ENCODE measurements at places on chromosomes 11 and 22.
A peak's percentile ranks its signal among the peaks of the same experiment; 100 is the strongest.

- no peak for DNase-seq
These were observed 16.7 kb upstream of the CD44 start for GRCh38 chr11:35122308-35122707.

- DNase-seq = no peak
These were observed 55.5 kb downstream of the FAM76B start for GRCh38 chr11:95734009-95734572.

DNA sequence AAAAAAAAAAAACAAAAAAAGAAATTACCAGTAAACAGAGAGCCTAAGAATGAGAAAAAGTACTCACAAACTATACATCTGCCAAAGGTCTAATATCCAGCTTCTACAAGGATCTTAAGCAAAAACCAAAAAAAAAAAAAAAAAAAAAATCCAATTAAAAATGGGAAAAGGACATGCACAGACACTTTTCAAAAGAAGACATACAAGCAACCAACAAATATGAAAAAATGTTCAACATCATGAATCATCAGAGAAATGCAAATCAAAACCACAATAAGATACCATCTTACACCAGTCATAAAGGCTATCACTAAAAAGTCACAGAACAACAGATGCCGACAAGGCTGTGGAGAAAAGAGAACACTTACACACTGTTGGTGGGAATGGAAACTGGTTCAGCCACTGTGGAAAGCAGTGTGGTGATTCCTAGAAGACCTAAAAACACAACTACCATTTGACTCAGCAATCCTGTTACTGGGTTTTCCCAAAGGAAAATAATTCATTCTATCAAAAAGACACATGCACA, 18.3 kb downstream of the MS4A6A start:
- no peak for DNase-seq

DNA sequence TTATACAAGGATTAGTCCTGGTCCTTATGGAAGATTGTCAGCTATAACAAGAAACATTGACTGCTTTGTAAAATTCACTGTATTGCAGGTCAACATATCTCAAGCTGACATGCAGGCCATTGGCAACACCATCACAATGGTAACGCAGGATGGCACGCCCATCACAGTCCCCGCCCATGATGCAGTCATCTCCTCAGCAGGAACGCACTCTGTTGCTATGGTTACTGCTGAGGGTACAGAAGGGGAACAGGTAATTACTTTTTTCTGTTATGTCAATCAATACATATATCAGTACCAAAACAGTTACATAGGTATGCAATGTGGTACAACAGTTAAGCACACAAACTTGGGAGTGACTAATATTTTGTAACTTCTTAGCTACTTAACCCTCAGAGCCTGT, 55.3 kb downstream of the ZNF143 start:
- DNase-seq = no peak

GRCh38 chr11:107478922-107479321, 21.3 kb upstream of the CWF19L2 start:
- DNase-seq = no peak

DNA sequence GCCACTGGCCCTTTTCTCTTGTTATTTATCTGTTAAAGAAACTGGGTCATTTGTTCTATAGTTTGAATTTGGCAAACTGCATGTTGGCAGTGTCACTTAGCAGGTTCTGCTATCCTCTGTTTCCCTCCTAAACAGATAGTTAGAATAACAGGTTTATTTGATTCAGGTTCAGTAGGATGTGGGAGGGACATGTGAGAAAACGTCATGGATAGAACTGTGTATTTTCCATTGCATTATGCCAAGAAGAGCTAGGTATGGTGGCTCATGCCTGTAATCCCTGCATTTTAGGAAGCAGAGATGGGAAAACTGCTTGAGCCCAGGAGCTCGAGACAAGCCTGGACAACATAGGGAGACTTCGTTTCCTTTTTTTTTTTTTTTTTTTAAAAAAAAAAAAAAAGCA, 24.3 kb downstream of the PATL1 start:
- DNase-seq = no peak

- no peak for DNase-seq
These were observed 333.5 kb upstream of the PITPNB start for GRCh38 chr22:28252539-28252938.

- peak; percentile 6 for DNase-seq
These were observed 116.8 kb upstream of the NNMT start for GRCh38 chr11:114179234-114179941.

DNA sequence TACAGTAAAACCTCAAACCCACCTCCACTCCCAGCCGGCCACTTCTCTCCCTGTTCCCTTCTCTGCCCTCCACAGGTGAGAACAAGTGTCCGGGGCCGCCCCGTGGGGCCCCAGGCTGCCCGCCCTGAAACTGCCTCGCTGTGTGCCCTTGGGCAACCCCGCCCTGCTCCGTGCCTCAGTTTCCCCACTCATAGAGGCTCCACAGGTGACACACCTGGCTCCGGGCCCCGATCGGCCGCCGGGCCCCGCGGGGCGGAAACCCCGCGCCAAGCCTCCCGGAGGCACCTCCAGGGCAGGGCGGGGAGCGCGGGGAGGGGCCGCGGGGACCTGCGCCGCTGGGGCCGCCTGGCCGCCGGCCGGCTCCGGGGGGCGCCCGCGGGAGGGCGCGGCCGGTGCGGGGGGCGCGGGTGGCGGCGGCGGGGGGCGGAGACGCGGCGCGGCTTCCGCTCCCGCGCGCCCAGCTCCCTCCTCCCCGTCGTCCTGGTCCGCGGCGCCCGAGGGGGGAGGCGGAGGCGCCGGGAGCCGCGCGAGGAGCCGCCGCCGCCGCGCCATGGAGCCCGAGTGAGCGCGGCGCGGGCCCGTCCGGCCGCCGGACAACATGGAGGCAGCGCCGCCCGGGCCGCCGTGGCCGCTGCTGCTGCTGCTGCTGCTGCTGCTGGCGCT, at the start of gene LRP5:
LRP5 (plus strand) TSS at position 475 of the 663 bp plus-strand sequence; CDS start at position 599, 124 bp downstream.
- DNase-seq = peak; percentile 50

DNA sequence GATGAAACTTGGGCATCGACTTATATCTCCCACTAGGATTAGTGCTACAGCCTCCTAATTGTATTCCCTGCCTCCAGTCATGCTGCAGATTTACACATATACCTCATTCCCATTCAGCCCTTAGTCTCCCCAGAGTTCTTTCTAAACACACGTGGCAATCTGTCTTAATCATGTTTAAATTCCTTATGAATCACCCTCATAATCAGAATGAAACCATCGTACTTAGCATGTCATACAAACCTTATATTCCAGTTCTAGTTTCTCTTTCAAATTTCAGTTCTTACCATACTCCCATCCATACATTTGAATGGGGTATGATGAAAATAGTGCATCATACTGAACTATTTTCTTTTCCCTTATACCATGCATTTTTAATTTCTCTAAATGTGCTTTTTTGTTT, 6.0 kb upstream of the OR10A2 start:
- no peak for DNase-seq

DNA sequence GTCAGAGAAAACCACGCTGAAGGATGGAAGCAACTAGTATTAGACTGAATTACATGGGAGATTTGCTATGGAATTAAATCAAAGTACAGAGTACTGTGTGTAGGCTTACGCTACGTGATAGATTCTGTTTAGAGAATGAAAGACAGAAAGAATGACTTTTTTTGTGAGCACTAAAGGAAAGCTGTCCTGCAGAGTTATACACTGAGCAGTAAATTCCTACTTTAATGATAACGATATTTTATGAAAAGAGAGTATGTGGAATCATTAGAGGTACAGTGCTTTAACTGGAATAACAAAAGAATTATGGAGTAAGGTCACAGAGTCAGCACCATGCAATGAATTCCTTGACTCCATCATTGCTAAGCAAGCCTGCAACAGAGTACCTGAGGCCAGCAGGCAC, 295.3 kb upstream of the SYN3 start:
- no peak for DNase-seq

DNA sequence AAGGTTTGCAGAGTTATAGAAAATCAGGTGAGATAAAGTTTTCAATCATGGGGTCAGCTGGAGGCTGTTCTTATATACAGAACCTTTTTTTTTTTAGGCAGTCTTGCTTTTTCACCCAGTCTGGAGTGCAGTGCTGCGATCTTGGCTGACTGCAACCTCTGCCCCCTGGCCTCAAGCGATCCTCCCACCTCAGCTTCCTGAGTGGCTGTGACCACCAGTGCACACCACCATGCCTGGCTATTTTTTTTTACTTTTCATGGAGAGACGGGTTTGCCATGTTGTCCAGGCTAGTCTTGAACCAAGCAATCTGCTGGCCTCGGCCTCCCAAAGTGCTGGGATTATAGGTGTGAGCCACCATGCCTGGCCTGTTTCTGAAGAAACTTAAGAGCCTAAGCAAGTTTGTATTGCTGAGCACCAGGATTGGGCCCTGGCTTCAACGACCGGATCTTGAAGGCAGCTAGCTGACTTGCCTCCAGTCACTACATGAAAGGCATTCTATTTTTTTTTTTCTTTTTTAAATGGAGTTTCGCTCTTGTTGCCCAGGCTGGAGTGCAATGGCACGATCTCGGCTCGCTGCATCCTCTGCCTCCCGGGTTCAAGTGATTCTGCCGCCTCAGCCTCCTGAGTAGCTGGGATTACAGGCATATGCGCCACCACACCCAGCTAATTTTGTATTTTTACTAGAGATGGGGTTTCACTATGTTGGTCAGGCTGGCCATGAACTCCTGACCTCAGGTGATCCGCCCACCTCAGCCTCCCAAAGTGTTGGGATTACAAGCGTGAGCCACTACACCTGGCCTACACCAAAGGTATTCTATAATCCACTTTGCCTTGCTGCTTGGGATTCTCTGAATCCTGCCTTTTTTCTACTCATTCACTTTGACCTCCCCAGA, 7.6 kb downstream of the XBP1 start:
- DNase-seq = no peak

- no peak for DNase-seq
These were observed 44.3 kb downstream of the SCGB1A1 start for GRCh38 chr11:62463121-62463542.

GRCh38 chr11:106858200-106858599, 160.1 kb downstream of the GUCY1A2 start:
- DNase-seq = no peak

- no peak for DNase-seq
These were observed 158.5 kb downstream of the ADAMTS15 start for GRCh38 chr11:130606781-130607511.

DNA sequence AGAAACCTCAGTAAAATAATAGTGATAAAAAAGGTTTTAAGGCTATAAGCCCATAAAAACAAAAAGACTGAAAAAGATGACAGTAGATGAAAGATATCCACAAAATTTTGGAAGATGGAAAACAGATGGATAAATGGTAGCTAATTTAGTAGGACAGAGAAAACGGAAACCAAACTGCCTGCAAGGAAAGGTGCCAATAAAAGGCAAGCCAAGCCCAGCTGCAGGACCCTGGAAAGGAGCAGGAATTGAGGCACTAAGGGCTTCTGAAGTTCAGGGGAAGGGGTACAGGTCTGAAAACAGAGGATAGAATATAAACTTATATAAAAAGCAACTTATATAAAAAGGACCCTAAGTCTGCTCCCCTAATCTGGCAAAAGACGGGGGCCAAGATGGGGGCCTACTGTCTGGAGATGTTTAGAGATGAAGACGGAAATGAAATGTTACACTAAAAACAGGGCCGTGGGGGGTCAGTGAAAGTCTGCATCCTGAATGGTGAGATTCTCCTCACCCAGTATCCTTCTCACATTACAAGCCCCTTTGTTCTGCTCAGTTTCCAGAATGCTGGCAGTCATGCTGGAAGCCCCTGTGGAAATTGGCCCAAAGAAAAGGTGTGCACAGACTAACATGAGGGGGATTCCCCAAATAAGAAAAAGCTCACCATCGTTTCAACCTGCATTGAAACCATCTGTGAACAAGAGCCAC, 269.3 kb upstream of the PITPNB start:
- no peak for DNase-seq

GRCh38 chr11:130782361-130783222, 133.7 kb downstream of the SNX19 start:
- peak; percentile 48 for DNase-seq

DNA sequence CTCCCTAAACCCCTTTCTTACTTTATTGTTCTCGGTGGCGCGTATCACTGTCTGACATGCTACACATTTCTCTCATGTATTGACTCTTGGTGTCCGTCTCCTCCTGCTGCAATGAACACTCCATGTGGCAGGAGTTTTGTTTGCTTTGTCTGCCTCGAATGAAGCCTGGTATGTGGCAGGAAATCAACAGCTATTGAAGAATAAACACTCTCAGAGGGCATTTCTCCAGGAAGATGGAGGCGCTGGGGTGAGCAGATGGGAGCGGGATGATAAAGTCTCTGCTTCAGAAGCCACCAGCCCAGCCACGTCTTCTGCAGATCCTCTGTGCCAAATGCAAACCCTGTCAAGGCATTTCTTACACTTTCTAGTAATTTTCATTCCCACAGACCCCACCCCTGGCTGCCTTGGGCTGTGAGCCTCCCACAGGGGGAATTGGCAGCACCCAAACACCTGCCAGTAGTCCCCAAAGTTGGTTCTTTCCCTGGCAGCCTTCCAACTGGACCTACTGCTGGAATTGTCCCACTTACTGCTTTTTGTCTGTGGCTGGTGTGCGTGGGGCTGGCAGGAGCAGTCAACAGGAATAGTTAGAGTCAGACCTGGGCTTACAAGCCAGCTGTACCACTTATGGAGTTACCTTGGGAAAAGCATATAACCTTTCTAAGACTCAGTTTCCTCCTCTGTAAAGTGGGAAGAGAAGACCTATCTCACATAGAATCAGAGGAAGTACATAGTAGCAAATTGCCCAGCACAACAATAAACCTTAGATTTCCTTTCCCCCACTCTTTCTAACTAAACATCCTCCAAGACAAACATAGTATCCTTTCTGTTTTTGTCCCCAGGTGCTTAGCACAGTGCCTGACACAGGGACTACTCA, 13.3 kb upstream of the IL10RA start:
- no peak for DNase-seq

DNA sequence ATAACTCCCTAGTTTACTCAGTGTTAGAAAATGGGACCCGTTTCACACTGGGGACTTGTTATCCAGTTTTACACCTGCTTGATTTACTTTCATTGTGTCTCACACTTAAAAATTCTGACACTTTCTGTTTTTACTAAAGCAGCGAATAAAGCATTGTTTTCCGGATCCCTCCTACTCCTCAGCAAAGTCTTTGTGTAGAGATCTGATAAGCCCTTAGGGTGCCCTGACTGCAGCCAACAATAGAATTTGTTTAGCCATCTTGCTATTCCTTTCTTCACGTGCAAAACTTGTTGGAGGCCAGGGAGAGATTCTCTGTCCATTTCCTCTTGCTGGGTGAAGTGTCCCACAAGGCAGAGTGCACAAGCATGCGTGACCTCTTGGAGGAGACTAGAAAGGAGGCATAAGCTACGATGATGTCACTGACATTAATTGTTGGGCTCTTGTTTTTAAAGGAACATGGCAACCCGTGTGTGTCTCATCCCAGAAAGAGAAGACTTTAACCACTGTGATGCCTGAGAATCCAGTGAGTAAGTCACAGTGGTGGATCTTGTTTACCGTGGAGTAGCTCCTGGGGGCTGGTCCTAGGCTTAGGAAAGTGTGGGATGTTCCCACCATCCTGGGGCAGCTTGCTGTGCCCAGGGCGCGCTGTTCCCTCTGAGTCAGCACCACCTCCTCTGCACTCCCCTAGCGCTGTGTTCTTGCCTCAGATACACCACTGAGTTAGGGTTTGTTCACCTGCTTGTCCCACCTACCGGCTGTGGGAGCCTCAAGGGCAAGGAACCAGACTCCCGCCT, 27.7 kb downstream of the MICAL2 start:
- DNase-seq = no peak
